Panc1 (cell line): ENCODE measurements at places on chromosomes 16 and 17.

DNA sequence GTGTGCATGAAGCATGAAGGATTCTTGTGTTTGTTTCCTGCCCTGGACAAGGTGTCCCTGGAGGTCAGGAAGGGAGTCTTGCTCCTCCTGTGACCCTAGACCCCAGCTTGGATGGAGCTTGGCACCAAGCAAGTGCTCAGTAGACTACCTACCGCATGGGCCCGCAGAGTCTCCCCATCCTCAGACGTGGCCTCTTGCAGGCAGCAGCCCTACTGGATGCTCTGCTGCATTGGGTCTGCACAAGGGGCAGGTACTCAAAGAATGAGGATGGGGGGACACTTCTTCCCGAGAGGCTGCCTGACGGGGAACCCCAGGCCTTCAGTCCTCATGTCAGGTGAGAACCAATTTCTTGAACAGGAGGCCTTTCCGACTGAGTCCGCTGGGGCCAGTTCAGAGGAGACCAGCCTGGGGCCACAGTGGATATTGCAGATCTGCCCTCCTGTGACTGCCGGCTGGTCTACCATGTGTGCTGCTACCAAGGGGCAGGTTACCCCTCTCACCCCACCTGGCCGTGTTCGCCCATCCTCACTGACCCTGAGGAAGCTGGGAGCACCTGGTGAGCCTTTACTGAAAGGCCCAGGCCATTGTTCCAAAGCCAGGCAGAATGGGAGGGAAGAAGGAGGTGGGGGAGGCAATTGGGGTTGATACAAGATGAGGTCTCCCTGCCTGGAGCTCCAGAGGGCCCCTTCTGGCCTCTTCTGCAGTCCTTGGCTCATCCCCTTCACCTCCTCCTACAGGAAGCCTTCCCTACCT is 206.3 kb downstream of the RAB11FIP4 start:
- DNase-seq = no peak

DNA sequence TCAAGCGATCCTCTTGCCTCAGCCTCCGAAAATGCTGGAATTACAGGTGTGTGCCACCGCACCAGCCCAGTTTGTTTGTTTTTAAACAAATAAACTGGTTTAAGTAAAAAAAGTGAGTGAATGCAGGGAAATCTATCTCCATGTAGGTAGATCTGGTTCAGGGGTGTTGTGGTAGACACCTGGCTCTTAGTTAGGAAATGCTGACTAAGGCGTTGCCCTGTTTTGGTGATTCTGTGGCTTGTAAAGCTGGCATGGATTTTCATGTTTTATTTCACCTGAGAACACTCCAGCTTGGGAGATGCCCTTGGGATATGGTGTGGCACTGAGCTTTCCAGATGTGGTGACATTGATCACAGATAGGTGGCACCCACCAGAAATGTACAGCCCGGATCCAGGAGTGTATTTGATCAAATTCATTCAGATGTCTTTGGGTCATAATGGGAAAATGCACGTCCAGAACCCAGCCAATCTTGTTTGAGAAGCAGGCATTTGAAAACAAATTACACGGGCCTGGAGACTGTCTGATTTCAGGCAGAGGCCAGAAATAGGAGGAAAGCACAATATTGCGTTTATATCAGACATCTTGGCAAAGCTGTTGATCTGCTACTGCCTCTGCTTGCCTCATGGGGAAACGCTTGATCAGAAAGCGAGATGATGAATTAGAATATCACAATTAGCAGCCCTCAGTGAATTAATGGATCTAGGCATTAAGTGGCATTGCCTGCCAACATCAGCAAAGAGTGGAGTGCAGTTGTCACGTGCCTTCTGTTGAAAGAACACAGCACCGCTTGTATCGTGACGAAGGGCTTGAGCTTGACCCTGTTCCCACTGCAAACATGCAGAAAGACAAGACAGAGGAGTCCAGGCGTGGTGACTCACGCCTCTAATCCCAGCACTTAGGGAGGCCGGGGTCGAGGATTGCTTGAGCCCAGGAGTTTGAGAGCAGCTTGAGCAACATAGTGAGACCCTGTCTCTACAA is 7.3 kb upstream of the IL34 start:
- no peak for DNase-seq

DNA sequence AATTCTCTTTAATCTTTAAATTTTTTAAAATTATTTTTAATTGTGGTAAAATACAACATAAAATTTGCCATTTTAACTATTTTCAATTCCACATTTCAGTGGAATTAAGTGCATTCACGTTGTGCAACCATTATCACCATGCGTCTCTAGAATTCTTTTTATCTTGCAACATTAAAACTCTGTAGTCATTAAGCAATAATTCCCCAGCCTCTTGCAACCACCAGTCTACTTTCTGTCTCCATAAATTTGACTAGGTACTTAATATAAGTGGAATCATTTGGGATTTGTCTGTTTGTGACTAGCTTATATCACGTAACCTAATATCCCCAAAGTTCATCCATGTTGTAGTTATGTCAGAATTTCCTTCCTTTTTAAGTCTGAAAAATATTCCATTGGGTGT is 79.1 kb downstream of the TAOK1 start:
- no peak for DNase-seq

- DNase-seq = no peak
These were observed 21.8 kb downstream of the RAB11FIP4 start for GRCh38 chr17:31413081-31413799.

DNA sequence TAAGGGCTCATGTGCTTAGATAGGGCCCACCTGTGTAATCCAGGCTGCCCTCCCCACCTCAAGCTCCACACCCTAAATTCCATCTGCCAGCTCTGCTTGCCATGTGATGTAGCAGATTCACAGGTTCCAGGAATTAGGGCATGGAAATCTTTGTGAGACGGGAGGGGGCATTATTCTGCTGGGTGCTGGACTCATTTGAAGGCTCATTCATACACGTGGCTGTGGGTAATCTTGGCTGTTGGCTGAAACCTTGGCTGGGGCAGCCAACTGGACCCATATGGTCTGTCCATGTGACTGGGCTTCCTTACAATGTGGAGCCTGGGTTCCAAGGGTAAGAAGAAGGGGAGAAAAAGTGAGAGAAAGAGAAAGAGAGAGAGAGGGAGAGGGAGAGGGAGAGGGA is 115.1 kb downstream of the CYLD start:
- no peak for DNase-seq

DNA sequence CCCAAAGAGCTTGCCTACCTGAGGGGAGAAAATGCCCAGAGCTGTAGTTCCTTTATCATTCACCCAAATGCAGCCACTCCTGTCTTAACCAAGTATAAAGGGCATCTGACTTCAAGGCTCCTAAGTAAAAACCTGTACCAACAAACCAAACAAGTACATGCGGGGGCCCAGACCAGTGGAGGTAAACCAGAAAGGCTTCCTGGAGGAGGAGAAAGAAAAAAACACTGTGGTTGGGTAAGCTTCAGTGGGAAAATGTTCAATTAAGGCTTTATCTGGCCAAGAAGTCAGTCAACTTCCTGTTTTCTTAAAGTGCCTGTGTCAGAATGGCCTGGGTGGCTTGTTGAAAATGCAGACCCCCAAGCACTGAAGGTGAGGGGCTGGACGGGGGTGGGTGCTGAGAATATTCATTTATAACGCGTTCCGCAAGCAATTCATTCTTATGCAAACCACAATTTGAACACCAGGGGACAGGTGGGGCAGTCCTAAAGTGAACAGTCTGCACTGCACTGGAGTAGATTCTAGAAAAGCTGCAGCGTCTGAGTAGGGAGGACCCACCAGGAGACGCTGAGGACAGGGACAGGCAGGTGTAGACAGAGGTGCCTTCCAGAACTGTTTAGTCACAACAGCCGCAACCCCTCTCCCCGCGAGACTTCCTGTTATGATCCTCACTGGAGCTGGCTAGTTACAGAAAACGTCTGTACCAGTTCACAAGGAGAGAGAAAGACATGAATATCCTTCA is 467.1 kb downstream of the SOX9 start:
- DNase-seq = no peak

DNA sequence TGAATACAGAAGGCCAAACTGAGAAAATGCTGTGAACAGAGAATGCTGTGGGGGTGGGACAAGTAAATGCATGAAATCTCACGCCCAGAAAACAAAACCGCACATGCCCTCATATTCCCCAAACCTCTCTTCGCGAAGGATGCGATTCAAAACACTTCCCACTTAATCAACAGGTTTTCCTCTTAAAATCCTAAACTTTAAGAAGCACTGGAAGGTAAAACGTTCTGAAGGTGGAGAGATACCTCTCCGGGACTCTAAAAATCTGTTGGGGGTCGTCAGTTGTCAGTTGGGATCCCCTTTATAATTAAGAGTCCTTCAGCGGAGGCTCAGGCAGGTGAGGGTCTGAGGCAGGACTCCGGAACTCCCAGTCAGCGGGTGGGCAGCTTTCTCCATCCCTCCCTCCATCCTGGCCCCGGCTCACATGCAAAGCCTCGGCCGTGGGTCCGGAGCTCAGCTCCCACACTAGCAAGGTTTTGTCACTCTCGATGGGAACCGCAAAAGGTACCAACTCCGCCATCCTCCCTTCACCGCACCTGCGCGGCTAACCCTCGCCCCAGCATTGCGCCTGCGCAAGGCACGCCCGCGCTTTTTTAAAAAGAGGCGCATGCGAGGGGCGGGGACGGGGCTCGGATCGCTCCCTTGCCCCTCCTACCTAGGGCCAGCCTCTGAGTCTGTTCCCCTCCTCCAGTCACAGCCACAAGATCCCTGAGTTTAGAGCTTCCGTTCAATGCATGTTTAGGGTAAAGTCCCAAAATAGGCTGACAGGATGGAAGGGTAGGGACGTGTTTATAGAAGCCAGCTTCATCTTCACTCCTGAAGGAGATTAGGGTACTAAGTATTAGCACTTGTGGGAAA is at the start of gene RDM1:
Gene RDM1, minus strand, starts transcription at position 563 of the 855 bp plus-strand sequence. Its CDS starts 46 bp downstream, at position 517.
- DNase-seq = peak; percentile 32

GRCh38 chr17:3708366-3708765 is 12.4 kb upstream of the P2RX5 start:
- no peak for DNase-seq

GRCh38 chr17:55420776-55421178 is 858 bp downstream of the MMD start:
- no peak for DNase-seq

- no peak for DNase-seq
These were observed 2.1 kb downstream of the RGS9 start for GRCh38 chr17:65139101-65139764.

DNA sequence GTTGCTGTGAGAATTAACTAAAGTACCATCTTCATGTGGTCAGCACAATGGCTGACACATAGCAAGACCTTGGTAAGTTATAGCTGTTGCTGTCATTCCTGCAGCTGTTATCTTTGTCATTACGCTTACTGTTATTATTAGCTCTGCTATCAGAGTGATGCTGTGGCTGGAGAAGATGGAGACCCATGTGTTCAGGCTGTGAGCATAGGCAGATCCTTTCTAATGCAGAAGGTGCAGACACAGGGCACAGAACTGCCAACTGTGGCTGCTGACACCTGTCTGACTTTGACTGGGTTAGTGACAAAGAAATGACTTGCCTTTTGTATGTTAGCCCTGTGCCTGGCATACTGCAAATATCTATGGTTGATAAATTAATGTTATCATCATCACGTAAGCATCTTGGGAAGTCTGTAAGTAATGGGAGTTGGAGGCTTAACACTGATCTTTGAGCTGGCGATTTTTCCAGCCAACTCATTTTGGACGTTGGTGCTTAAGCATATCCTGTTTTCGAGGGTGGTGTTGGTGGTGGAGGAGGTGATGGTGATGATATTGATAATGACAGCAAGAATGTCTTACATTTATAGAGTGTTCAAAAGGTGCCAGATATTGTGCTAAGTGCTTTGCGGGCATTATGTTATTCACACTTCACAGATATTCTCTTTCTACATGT is 695.3 kb downstream of the WWOX start:
- DNase-seq = no peak

DNA sequence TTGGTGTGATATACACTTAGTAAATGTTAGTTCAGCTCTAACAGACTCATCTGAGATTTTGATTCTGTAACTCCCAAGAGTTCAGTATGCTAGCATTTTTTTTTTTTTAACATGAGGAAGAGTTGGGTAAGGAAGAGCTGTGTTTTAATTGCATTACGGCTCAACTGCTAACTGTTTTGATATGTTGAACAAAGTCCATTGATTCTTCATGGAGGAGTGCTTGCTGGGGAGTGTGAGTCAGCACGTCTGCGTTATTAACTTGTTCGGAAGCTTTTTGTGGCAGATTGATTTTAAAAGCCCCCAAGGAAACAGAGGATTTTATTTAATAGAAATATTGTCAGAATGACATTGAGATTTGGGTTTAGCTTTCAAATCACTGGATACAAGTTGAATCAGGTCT is 45.8 kb downstream of the PITPNC1 start:
- no peak for DNase-seq

DNA sequence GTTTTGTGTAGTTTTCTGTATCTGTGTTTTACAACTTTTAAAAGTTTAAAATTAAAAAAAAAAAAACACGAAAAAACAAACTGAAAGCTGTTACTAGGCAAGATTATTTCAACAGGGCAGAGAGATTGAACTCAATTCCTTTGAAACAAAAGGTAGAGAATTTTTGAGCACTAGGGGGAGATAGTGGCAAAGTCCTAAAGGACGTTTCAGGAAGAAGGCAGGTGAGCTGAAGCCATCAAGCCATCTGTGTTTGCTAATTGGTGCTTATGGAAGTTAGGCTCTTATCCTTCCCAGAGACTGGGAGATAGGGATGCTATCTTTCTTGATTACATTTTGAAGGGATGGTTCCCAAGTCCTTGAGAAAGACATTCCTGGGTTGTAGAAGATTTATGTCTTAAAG is 70.6 kb upstream of the CLEC3A start:
- DNase-seq = peak; percentile 7

DNA sequence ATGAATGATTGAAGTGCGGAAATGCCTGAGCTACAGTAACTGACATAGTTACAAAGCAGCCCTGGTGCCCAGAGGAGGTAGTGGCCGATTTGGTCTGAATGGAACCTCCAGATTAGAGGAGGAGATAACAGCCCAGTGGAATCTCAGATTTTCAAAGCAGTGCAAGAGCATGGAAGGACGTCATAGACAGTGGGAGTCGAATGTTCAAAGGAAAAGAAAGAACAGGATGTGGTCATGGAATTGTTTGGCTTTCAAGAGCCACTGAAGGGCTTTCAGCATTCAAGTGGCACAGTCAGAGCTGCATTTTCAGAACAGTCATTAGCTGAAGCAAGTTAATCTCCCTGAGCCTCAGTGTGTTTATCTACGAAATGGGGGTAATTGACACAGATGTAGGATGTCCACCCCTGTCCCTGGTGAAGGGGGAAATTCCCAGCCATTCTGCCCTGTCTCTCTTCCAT is 104.6 kb upstream of the CACNG3 start:
- DNase-seq = no peak

DNA sequence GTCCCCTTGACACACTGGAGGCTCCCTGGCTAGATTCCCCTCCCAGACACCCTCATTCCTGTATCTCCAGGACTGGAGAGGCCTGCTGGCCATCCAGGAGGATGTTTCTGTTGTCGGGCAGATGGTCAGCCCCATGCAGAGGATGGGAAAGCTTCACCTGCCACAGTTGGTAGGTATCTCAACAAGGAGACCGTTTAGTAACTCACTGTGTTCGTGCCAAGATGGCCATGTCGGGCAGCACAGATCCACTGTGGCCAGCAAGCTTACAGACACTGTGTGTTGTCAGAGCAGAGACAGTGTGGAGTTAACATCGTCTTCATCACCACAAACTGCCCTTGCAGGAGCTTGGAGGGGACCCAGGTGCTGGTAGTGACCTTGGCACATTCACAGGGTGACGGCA is 390.9 kb downstream of the SEC14L1 start:
- no peak for DNase-seq

GRCh38 chr16:2163211-2163881 is 7.8 kb downstream of the TRAF7 start:
- no peak for DNase-seq

- DNase-seq = no peak
These were observed 44.7 kb upstream of the KCNJ16 start for GRCh38 chr17:70030371-70030770.
